ENCODE measurements at places on chromosomes 16 and 17. TPM values are rescaled to one million over a fixed set of nuclear protein-coding genes. Genes with fewer than 3 reads are reported as not detected.

Gene HOXB9
- total RNA-seq: 26.1 TPM

Gene MAP2K6
- total RNA-seq: 14.7 TPM

Gene MPG
- 94.3 TPM for total RNA-seq

Gene FZD2
- 6.2 TPM for total RNA-seq

Gene SLC47A1
- total RNA-seq: 2.2 TPM

Gene PRAC2
- not detected for total RNA-seq
